ENCODE measurements at places on chromosomes 1 and 21.

- no peak for DNase-seq
Measured at GRCh38 chr1:100704473-100704872, 15.1 kb upstream of the VCAM1 start.

- no peak for DNase-seq
Measured at GRCh38 chr1:198910816-198911215, 272.0 kb downstream of the PTPRC start.

GRCh38 chr21:46000182-46000730, 18.7 kb downstream of the COL6A1 start:
- DNase-seq, result no peak

DNA sequence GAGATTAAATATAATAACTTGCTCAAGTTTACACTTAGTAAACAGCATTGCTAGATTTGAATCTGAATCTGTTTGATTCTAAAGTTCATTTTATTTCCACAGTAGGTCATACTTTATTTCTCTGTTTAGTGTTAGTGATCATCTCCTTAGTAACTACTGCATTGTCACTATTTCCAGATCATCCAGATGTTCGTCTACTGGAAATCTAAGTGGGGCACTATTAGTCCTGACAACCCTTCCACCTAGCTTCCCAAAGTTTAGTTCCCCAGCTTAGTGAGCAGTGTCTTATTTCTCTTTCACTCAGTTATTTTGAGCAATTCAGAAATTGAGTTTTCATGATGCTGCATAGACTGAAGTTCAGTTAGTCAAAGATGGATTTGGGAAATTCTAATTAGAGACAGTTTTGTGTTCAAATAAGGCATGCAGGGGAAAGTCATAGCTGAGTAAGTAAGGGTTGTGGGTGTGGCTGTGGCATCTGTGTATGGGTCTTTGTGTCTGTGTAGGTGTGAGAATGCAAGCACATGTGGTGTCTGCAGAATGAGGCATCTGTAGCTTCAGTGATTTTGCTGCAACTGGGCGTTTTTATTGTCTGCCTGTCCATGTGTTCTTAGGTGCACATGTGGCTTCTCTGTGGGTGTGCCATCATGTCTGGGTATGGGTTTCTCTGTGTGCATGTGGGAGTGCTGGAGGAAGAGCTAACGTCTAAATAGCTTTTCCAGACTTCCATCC, 107.3 kb downstream of the NTMT2 start:
- DNase-seq, result no peak

DNA sequence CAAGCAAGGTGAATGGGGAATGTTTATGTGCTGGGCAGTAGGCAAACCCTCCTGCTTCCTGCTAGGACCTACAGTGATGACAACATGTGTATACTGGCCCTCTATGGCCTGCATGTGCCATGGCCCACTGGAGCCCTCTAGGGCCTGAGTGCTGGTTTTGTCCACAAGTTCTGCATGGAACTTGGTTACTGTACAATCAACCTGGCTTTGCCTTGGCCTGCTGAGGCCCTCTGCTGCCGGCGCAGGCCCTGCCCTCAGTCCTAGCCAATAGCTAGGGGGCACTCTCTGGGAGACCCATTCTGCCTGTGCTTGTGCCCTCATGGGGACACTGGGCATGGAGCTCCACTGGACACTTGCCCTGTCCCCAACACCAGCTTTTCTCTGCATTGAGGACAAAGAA, 138.6 kb upstream of the NGF start:
- DNase-seq, result no peak

GRCh38 chr1:93004566-93005251, 43.4 kb upstream of the DIPK1A start:
- DNase-seq, result no peak

DNA sequence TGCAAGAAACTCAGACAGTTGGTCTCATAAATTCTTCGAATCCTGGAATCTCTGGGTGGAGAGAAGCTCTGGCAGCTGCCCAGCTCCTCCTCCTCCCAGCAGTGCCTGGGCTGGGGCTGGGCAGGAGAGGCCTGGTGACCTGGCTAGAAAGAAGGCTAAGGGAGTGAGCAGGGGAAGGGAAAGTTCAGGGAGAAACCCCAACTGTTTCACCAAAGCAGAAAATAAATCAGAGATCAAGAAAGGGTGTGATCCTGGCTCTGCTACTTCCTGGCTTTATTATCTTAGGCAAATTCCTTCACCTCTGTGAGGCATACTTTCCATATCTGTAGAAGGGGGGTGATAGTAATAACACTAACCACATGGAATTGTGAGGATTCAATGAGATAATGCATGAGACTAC, 8.8 kb upstream of the COL16A1 start:
- no peak for DNase-seq

- no peak for DNase-seq
Measured at GRCh38 chr21:26138615-26139257, 31.8 kb downstream of the APP start.

GRCh38 chr1:220876511-220877376, 2.5 kb upstream of the HLX start:
- DNase-seq, result no peak

GRCh38 chr1:214219902-214220301, 61.1 kb upstream of the SMYD2 start:
- DNase-seq, result no peak

DNA sequence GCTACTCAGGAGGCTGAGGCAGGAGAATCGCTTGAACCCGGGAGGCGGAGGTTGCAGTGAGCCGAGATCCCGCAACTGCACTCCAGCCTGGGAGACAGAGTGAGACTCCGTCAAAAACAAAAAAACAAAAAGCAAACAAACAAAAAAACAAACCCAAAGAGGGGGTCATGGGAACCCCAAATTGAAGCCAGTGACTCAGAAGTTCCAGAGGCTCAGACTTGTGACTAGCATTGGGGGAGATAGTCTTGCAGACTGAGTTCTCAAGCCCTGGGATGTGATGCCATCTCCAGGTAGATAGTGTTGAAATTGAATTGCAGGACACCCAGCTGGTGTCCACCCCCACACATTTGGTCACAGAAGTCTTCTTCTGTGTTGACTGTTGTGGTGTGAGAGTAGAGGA, 24.9 kb upstream of the ENO1 start:
- no peak for DNase-seq

- no peak for DNase-seq
Measured at GRCh38 chr1:203168256-203168786, 7.3 kb downstream of the MYBPH start.

DNA sequence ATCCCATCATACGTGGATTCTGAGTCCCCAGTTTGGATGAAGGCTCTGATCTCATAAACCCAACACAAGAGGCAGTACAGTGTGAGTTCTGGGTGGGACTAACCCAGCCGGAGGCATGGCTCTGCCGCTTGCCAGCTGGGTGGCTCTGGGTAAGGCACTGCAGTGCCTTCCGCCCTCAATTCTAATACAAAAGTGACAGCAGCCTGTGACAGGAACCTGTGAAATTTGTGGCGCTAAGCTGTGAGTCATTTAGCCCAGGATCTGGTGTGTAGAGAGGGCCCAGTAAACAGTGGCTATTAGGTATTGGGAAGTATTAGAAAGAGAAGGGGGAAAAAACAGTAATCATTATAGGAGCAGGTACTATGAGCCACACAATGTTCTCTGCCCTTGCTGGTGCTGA, 23.3 kb downstream of the HSPG2 start:
- DNase-seq, result no peak

DNA sequence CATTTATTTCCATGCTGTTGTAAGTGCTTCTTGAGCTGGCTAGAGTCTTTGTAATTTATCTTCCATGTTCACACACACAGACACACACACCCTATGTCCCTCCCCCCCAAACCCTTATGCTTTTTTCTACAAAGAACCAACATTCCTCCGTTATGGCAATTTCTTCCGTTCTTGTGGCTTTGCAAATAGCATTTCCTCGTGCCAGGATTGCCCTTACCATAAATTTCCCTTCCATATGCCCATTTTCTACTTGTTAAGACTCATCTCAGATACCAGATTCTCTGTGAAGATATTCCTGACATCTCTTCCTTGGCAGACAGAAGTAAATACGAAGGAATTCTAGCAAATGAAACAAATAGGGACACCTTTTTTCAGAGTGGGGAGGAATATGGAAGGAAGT, 26.0 kb downstream of the RALGPS2 start:
- DNase-seq, result no peak

DNA sequence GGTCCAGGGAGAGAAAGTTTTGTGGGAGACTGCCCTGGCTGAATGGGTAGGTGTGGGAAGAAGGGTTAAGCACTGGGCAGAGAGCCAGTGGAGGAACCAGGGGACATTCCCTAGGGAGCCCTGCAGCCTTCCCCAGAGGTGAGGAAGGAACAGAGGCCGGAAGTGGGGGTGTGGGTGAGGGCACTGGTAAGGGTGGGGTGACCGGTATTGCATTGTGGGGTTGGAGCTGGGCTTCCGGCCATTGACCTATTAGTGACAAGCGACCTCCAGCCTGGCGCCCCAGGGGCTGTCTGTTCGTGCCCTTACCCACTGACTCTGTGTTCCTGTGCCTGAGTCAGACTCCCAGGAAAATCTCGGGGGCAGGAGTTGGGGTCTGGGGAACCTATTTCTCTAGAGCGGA, 3.5 kb upstream of the TSPAN1 start:
- DNase-seq, result no peak

DNA sequence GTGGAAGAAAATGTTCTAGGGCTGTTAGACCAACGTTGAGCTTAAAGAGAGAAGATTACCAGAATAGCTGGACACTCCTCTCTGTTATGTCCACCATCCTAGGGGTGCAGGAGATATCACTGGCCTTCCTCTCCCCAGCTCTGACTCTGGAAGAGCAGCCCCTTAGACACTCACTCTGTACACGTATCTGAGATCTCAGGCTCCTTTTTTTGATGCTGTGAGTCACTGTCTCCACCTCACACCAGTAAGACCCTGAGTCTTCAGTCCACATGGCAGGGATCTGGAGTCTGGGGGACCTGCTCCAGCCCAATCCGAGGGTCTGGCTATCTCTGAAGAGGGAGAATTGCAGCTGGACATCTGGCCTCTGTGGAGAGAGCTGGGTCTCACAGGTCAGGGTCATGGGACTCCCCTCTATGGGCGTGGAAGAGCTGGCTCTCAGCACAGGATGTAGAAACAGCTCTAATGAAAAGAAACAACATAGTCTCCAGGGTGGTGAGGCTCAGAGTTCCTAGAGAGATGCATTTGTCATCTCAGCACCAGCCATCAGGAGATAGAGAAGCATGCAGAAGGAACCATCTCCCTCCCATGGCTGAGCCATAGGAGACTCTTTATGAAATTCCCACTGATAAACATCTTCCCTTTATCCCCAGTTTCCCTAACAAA, 3.5 kb downstream of the FCRL3 start:
- DNase-seq, result no peak

DNA sequence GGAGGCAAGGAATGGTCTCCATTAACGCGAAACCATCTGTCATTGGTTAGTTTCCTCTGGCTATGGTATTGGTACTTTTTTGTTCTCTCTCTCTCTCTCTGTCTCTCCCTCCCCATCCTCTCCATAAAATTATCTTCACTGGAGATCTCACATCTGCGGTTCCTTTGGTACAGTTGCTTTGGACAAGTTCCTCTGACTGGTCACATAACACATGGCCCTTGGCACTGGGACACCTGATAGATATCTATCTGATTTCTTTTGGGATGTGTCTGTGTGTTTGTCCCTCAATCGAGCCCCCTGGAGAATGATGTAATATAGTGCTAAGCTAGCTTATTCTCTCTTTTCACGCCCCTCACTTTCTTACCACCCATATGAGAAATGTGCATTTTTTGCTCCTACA, 682.0 kb upstream of the B3GALT2 start:
- DNase-seq, result no peak

DNA sequence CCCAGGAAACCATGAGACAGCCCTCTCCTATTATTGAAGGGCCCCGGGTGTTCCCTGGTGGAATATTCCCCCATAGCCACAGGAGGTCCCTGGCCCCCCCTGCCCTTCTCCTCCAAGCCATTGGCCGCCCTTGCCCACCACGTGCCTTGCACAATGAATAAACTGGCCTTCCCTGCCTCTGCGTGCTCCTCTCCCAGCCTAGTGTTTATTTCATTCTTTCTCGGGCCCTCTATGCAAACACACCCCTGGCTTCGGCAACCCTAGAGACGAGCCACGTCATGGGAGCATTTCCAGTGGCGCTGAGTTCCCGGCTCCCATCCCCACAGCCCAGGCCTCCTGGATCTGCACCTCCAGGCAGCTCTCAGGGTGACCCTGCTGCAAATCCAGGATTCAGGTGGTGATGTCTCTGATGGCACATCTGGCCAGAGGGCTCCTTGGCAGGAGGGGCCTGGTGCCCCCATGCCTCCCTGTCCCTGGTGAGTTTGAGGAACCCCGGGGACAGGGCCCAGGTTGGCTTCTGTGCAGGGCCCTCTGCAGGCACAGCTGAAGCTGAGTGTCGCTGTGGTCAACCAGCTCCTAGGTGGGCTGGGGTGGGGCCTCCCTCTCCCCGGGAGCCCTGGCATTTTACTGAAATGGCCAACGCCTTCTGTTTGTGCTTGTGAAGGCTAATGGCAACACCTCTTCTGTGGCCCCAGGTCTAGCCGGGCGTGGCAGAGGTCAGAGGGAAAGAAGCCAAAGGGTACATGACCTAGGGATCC, 6.2 kb downstream of the KRTAP10-12 start:
- no peak for DNase-seq

GRCh38 chr1:78570539-78570938, 49.7 kb upstream of the IFI44L start:
- DNase-seq, result no peak
